Activated CD4-positive, alpha-beta T cell treated with anti-CD3 and anti-CD28 coated beads, Interleukin-2, amount 50 U/mL, for 4 hours (primary cell): ENCODE measurements at places on chromosomes 1 and 21.

GRCh38 chr1:223417444-223417843 lies 24.2 kb downstream of the CCDC185 start:
- no peak for DNase-seq

- no peak for DNase-seq
Measured at GRCh38 chr1:40825435-40825788, 36.8 kb downstream of the CITED4 start.

GRCh38 chr1:15992582-15993500 lies 11.2 kb upstream of the SRARP start:
- no peak for DNase-seq

GRCh38 chr1:103911450-103911849 lies 161.8 kb downstream of the AMY1C start:
- no peak for DNase-seq

- no peak for DNase-seq
Measured at GRCh38 chr1:188988589-188988988, 1489.1 kb downstream of the BRINP3 start.

- no peak for DNase-seq
Measured at GRCh38 chr1:68377098-68377497, 72.7 kb downstream of the RPE65 start.

DNA sequence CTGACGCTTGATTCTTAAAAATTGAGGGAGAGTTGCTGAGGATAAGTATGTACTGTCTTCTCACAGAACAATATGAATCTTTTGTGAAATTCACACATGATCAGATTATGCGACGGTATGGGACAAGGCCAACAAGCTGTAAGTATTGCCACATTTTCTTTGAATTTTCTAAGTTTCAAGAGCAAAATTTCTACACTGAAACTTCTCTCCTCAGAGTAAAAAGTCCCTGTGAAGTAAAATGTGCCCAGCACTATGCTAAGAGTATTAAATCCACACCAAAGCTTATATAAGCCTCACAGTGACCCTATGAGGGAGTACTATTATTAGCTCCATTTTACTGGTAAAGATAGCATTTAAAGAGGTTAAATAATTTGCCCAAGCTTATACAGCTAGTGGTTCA lies 12.2 kb downstream of the AKIRIN1 start:
- DNase-seq, result no peak

GRCh38 chr1:81702903-81703302 lies 97.8 kb upstream of the ADGRL2 start:
- DNase-seq, result no peak

DNA sequence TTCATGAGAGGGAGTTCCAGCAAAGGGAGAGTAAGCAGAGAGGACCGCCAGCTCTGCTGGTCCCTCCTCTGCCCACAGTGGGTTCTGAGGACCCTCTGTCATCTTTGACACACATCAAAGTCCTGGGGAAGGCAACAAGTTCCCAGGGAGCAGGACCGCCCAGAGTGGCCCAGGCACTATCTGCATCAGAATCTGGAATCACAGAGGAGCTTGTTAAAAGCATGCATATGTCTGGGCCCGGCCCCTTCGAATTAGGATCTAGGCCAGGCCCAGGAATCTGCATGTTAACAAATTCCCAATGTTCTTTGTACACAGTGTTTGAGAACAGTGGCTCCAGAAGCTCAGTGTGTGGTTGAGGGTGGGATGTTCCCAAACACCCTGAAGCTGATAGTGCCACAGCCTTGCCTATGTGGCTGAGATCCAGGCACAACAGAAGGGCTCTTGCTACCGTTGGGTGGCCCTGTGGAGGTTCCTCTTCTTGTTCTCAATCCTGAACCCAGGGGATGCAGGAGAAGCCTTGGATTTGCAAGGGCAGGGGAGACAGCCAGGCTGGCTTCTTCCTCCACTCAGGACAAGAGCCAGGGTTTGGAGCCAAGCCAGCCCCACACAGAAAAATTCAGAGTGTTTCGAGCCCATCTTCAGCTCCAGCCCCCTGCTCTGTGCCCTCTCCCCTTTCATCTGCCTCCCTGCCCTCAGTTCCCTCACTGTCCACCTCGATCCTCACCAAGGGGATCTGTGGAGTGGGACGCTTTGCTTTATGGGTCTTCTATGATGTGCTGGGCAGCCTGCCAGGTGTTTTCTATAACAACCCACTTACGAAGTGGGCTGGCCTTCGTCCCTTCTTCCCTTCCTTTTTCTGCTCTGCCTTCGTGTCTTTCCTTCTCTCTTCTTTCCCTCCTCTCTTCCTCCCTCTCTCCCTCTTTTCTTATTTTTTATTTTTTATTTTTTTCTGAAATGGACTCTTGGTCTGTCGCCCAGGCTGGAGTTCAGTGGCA lies 129.0 kb upstream of the TMPRSS2 start:
- no peak for DNase-seq

GRCh38 chr1:91997607-91998195 lies 32.1 kb upstream of the EPHX4 start:
- DNase-seq, result peak; percentile 22

GRCh38 chr1:27505420-27505680 lies 15.4 kb upstream of the WASF2 start:
- no peak for DNase-seq

GRCh38 chr1:174640783-174641182 lies 193.0 kb downstream of the GPR52 start:
- DNase-seq, result no peak

DNA sequence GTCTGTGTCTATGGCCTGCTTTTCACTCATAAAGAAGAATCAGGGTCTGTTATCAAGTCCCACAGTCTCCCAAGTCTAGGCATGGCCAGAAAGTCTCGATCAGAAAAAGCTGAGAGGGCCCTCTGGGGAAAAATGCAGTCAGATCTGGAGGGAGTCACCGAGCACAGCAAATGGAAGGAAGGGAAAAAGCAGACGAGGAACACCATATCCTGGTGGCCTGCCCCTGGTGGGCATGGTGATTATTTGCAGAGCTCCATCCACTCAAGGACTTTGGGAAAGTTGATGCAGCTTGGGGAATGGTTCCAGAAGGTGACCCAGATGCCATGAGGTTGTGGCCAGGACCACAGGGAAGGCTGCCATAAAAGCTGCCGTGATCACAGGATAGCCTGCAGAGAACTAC lies 189.1 kb downstream of the CLIC6 start:
- DNase-seq, result no peak

DNA sequence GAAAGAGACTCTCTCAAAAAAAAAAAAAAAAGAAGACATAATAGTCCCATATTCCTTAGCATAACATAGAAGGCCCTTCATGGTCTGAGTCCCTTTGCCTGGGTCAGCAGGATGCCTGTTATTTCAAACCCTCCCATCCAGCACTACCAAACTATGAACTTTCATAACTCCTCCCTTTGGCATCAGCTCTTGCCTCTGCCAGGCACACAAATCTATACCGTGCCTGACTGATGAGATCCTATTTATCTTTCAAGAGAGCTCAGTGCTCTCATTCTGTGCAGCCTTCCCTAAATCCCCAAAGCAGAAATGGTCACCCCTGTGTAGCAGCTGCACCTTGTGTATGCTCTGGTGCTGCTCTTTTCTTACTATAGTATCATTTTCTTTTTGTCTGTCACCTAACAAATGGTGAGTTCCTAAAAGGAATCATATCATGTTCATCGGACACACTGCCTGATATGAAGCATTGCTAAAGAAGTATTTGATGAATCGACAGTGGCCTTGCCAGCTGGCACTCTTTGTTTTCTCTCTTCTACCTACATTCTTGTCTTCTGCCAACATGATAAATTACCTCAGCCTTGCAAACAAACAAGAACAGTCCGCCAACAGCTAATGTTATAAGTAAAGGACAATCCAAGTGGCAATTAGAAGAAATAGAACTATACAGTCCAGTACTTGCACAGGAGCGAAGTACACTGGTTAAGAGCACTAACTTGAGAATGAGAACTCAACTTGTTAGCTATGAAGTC lies 29.9 kb downstream of the FMO4 start:
- no peak for DNase-seq

- DNase-seq, result no peak
Measured at GRCh38 chr1:23593042-23593521, 33.8 kb upstream of the ID3 start.

DNA sequence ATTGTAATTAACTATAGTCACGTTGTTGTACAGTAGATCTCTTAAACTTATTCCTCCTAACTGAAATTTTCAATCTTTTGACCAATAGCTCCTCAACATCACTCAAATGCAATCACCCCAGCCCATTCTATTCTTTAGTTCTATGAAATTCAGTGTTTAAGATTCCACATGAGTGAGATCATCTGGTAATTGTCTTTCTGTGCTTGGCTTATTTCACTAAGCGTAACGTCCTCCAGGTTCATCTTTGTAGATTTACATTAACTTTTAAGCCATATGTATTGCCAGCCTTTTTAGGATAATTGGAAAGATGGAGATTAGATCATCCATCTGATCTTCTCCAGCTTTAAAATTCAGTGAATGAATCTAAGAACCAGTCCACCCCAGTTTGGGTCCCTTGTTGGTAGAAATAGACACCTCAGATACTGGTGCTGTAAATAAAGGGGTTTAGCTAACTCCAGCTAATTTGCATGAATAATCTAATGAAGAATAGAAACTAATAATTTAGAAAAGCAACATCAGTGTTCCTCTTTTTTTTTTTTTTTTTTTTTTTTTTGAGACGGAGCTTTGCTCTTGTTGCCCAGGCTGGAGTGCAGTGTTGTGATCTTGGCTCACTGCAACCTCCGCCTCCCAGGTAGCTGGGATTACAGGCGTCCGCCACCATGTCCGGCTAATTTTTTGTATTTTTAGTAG lies 7.0 kb downstream of the S100A10 start:
- DNase-seq, result no peak
